ENCODE measurements at places on chromosomes 3 and 15.
A peak's percentile ranks its signal among the peaks of the same experiment; 100 is the strongest.

GRCh38 chr15:71411538-71412482 lies 296.5 kb downstream of the THSD4 start:
- no peak for DNase-seq

GRCh38 chr15:89187986-89188514 lies 33.3 kb downstream of the RLBP1 start:
- DNase-seq, result no peak

DNA sequence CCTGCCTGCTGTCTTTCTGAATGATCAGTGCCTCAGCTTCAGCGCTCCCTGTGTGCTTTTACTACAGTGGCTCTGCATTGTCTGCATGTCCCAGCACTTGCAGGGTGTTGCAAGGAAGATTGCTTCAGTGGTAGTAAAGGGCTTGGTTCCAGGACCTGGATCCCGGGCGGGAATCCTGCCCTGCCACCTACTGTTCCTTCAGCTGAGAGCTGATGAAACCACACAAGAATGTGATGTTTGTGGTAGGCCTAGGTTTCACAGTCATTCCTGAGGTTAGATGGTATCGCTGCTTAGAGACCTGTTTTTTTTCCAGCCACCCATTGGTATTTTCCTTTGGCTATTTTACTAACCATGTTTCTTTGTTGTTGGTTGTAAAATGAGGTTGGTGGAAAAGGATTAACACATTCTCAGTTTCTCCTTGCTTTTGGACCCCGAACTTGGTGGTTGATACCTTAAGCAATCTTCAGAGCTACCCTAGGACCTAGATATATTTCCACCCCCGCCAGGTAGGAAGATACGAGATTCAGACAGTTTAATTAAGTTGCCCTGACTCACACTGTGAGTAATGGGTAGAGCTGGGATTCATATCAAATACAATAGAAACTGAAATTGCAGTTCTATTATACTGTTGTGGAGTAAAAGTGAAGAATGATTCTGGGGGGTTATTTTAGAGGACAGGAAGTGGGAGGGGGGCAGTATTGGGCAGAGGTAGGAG lies 11.4 kb downstream of the GPR87 start:
- DNase-seq, result peak; percentile 55

- no peak for DNase-seq
Measured at GRCh38 chr15:46059921-46060594, 425.2 kb downstream of the SQOR start.

- no peak for DNase-seq
Measured at GRCh38 chr3:144128108-144128892, 156.7 kb downstream of the DIPK2A start.

DNA sequence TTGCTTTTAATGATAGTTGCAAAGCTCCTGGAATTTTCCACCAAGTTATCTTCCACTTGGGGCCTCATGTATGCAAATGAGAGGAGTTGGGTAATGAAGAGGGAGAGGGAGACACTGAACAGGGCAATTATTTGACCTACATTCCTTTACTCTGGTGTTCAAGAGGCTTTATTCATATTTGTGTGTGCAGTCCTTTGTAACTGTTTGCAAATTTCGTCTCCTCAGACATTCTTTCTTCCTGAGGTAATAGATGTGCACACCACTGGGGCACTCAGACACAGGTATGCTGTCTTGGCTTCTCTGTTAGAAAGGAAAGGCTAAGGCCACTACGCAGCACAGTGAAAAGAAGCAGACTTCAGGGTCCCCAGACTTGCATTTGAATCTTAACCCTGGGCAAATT lies 189.7 kb upstream of the IL12A start:
- DNase-seq, result no peak

- no peak for DNase-seq
Measured at GRCh38 chr3:195583831-195584542, at the start of gene APOD. APOD (minus strand) TSS chr3:195583940; CDS start chr3:195579461, 4,479 bp downstream.

DNA sequence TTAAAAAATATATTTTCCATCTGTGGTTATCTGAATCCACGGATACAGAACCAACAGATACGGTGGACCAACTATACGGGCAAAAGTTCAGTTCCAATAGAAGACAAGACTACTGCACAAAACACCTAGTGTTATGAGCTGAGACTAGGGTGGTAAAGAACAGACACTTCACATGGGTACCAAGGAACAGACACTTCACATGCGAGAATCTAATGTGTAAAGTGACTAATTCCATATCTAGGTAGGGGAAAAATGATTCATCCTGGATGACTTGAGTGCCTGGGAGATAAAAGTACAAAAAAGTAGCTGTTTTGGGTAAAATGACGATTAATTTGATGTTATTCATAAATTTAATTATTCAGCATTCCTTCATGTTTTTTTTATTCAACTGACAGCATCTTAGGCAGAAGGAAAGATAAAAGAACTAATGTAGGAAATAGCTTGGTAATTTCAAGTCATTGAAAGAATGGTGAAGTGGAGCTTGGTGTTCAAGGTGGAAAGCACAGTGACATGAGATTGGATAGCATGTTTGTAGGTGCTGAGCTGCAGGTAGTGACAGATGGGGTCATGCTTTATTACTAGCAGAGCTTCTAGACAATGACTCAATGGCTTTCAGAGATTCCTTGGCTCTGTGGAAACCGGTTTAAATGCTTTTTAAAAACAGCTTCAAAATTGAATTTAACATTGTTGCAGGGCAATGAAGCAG lies 5.2 kb downstream of the CD200 start:
- no peak for DNase-seq

- DNase-seq, result no peak
Measured at GRCh38 chr3:118977671-118978392, 56.8 kb downstream of the IGSF11 start.

DNA sequence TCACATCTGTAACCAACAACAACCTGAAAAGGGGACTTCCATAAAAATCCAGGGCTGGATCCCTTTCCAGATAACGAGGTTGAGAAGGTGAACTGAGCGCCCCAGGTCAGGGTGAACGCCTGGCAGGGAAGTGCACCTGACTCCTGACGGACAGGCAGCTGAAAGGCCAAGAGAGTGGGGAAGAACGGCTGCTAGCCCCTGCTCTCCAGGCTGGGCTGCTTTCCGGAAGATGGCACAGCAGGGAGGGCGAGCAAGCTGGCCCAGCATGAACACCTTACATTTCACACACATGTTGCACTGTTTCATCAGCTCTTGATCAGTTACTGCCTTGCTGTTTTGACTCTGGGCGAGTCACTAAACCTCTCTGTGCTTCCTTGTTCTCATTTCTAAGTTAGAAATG lies 127.2 kb upstream of the IQSEC1 start:
- no peak for DNase-seq

DNA sequence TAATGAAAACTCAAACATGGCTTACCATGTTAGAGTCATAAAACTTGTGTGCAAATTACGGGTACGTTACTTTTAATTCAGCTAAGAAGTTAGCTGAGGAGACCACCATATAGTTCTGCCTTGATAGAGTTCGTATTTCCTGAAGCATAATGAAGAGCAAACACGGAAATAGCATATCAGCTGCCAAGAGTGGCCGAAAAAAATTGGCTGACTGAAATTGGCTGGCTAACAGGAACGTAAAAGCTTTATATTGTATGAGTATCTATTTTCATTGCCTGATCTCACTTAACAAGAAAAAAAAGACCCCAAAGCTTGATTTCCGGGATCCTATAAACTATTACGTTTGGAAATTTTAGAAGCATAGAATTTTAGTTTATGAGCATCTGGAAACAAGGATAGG lies 1222.9 kb downstream of the ZPLD1 start:
- no peak for DNase-seq

DNA sequence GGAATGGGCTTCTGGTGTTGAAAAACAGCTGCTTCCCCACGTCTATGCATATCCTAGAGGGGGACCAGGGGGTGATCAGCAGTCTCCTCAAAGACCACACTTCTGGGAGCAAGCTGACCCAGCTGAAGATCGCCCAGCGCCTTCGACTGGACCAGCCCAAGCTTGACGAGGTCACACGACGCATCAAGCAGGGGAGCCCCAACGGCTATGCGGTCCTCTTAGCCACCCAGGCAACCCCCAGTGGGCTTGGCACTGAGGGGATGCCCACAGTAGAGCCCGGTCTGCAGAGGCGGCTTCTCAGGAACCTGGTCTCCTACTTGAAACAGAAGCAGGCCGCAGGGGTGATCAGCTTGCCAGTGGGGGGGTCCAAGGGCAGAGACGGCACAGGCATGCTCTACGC lies 2.5 kb downstream of the RBM15B start:
- no peak for DNase-seq

DNA sequence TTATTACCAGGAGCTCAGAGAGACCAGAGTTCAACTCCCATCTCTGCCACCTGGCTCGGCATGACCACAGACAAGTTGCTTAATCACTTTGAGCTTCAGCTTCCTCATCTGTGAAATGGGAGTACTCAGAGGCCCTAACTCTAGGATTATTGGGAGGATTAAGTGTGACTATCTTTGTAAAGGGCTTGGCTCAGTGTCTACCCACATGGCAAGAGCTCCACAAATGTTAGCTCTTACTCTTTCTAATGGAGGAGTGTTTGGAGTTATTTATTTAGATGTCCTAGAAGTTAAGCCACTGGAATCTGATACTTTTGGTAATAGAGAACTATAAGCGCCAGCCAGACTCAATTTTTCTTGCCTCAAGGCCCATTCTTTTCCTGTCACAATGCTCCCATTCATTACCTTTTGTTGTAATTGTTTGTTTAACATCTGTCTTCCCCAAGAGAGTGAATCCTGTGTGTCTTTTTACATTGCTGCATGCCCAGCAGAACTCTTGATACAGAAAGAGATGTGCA lies 12.3 kb upstream of the LMCD1 start:
- no peak for DNase-seq

- DNase-seq, result no peak
Measured at GRCh38 chr15:57728436-57728835, 21.9 kb downstream of the POLR2M start.

GRCh38 chr3:186184021-186184420 lies 75.1 kb upstream of the ETV5 start:
- DNase-seq, result no peak

DNA sequence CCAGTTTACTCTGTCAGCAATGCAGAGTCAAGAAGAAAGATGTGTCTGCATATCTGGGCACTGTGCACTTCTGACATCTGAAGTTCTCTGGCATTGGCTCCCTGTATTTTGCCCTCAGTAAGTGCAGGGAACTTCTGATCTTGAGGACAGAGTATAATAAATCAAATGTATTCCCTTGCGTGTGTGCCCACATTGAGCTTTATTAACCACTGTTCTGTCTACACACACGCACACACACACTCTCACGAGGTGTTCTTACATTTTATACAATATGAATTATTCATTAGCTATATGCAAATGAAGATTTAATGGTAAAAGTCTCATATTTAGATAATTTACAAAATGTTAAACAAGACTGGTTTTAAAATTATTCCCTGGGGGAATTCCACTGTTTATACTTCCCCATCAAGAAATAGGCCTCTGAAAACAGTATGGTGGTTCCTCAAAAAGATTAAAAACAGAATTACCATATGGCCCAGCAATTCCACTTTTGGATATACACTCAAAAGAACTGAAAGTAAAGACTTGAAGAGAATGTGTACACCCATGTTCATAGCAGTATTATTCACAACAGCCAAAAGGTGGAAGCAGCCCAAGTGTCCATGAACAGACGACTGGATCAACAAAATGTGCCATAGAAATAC lies 24.6 kb upstream of the ANPEP start:
- no peak for DNase-seq

- no peak for DNase-seq
Measured at GRCh38 chr3:55203006-55203405, 275.1 kb upstream of the LRTM1 start.

DNA sequence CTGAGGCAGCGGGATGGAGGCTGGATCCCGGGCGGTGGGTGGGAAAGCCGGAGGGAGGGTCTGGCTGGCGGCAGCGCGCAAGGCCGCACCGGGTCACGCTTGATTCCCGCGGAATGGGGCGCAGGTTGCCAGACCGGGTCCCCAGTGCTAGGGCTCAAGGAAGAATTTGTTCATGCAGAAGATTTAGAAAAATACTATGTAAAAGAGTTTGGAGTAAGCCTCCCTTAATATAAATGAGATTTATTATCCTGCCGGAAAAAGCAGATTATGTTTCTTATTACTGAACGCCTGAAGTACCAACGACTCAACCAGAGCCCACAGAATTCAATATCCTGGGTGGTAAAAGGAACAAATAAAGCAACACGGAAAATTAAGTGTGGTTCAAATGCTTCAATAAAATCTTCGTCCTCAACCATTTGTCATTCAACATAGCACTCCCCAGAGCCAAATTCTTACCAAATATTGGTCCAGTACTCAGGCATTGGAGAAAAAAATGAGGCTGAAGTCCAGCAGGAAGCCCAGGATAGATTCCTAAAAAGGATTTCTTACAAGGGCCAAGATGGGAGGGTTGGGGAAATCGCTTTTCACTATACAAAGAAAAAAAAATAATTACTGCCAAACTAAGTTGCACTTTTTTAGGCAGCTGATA lies 1.2 kb upstream of the ZBTB20 start:
- DNase-seq, result no peak

GRCh38 chr3:47541583-47542108 lies 28.1 kb upstream of the ELP6 start:
- no peak for DNase-seq

DNA sequence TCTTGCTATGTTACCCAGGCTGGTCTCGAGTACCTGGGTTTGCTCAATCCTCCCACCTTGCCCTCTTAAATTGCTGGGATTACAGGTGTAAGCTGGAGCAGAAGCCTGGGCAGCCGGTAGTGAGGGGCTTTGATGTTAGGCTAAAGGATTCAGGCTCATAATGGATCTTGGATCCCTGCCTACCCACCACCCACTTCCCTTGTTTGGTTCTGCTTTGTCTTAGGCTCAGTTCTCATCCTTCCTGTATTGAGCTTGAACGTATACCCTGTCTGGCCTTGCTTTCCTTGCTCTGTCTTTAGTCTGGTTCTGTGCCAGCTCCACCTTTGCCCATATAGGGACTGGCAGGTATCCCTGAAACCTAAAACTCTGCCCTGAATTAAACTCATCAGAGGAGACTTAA lies 1.7 kb downstream of the PPCDC start:
- DNase-seq, result no peak

- DNase-seq, result no peak
Measured at GRCh38 chr3:168476360-168476980, 380.7 kb upstream of the GOLIM4 start.

DNA sequence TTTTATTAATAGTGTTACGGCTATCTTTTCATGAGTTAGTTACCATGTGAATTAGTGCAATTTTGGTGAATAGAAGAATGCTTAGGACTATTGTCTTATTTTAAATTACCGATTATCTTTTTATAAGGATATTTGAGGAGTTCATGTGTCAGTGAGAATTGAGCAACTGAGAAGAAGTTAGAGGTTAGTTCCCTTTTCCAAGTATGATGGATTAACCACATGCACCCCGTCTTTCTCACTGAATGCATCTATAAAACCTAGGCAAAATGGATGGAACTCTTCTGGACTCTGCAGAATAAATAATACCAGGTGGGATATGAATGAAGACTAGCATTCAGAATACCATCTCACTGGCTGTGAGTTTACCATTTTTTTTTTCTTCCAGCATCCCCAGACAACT lies 74.3 kb downstream of the TCF12 start:
- no peak for DNase-seq

GRCh38 chr3:158532099-158532734 lies 38.8 kb upstream of the MLF1 start:
- DNase-seq, result no peak

DNA sequence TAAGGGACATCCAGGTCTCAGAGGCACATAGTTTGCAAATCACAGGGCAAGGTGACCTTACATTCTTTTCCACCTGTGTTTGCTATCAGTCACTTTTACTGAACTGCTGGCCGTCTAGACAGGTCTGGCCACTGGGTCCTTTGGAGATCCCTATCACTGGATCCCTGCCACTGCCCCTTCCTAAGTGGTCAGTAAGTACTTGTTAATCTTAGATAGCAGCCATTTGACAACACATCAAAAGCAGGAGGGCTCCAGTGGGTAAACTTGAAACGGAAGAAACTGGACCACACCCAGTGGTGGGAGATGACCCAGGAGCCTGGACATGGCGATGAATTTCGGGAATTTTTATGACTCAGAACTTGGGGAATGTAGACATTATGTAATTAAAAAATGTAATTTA lies 28.9 kb upstream of the RASGRP1 start:
- DNase-seq, result no peak
